NCI-H226 (cell line): ENCODE measurements at places on chromosomes 2 and 18.

DNA sequence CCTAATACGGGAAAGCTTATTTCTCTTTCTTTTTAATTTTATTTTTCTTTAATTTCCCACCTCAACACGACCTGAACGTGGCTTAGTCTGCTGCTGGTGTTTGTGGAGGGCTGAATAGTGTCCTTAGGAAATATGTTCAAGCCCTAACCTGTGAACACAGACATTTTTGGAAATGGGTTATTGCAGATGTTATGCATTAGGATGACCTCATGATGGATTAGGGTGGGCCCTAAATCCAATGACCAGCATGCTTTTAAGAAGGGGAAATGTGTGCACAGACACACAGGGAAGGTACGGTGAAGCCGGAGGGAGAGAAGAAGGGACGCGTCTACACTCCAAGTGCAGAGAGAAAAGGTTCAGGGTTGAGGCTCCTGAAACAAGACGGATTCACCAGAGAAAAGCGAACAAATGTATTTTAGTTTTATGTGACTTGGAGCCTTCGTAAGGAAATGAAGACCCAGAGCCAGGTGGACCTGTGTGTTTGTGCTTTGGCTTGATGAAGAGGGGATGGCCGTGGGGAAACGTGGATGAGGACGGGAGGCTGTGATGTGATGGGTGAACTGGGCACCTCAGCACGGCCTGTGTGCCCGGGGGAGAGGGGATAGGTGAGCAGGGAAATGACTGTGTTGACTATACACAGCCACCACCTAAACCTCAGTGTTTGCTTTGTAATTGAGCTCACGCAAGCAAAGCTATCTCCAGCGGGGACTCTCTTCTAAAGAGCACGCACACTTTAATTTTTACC is 37.5 kb downstream of the RTP5 start:
- no peak for DNase-seq

GRCh38 chr18:40055262-40055661 is 1899.8 kb upstream of the PIK3C3 start:
- peak; percentile 29 for DNase-seq

GRCh38 chr18:75871596-75871995 is 444.1 kb upstream of the SMIM21 start:
- no peak for DNase-seq

- DNase-seq: no peak
Measured at GRCh38 chr2:63719052-63719451, 122.6 kb upstream of the UGP2 start.

- no peak for DNase-seq
Measured at GRCh38 chr2:226256709-226257376, 542.8 kb downstream of the IRS1 start.

DNA sequence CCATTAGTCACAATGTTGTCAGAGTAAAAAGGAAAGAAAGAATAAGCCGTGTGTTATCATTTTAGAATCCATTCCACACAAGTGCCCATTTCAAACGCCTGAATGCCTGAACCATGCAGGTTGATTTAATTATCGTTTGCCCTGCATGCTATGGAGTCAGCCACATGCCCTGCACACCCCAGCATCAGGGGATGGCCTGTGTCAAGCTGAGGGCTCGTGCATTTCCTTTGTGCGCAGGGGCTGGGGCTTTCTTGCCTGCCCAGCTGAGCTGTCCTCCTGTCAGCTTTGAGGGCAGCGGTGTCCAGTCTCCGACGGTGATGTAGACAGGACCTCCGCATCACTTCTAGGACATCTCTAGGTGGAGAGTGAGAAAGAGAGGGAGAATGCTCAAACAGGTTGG is 200.4 kb downstream of the TSN start:
- no peak for DNase-seq

DNA sequence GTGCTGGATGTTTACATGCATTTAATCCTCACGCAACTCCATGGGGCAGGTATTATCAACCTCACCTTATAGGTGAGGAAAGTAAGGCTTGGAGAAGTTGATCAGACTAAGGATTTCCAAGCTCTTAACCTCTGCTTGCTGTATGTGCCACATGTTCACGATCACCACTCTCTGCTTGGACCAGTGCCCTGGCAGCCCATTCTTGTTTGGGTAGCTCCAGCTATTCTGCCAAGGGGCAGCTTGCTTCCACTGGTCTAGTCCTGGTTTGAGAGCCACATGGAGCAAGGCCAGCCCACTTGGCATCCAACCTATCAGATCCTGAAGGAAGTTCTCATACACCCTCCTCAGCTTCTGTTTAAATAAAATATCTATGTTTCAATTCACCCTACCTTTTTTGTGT is 14.3 kb downstream of the PLB1 start:
- no peak for DNase-seq
